Stimulated activated CD4-positive, alpha-beta T cell treated with anti-CD3 and anti-CD28 coated beads, Interleukin-15, amount 100 ng/mL, for 1 hour (primary cell): ENCODE measurements at places on chromosomes 1 and 21.

DNA sequence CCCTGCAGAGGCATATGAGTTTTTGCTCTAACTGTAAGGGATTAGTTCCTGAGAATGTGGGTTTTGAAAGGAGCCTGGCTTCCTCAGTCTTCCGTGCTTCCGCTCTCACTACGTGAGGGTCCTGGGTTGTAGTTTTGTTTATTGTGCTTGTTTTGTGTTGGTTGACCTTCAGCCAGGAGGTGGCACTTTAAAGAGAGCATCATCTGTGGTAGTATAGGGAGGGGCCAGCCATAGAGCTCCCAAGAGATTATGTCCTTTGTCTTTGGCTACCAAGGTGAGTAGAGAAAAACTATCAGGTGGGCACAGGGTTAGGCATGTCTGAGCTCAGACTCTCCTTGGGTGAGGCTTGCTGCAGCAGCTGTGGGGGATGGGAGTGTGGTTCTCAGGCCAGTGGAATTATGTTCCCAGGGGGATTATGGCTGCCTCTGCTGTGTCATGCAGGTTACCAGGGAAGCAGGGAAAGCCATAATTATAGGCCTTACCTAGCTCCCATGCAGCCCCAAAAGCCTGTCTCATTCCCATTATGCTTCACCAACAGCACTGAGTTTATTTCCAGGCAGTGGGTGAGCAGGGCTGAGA, 23.5 kb downstream of the CYP4B1 start:
- no peak for DNase-seq

DNA sequence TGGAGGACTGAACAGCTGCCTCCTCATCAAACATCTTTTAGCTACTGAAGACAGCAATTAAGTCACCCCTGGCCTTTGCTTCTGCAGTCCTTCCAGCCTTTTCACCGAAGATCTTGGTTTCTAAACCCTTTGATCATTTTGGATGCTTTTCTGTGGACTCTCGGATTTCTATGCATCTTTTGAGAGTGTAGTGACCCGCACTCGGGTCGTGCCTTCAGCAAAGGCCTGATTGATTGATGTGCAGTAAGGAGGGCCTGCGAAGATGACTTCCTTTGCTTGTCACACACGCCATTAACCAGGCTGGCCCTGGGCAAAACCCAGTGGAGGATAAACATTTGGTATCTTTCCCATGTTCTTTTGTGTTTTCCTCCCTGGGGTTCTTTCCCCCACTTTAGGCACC, 157.5 kb upstream of the CD34 start:
- no peak for DNase-seq

- DNase-seq, result no peak
Observed at GRCh38 chr1:159171254-159171687, at the start of gene CADM3. CADM3 (plus strand) TSS chr1:159171615; CDS start chr1:159171766, 151 bp downstream.

DNA sequence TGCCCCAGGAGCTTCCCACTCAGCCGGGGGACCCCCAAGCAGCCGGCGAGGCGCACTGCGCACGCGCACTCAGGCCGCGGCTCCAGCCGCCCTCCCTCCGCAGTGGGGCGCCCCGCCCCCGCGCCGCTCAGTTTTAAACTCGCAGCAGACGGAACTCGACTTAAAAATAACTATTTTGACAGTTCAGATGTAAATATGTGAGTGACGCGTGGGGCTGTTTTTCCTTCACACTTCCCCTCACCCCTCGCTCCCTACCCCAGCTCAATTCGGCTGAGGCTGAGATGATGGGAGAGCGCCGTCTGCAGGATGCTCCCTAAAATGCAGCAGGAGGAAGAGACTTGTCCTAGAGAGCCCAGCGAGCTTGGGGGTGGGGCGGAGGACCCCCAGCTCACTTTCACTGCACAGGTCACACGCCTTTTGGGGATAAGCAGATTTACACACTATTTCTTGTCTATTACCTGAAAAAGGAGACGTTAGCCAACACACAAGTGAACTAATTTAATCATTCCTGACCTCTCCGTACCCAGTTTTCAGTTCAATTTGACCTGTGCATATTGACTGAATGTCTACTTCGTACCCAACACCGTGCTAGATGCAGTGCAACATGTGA, 8.9 kb upstream of the LEMD1 start:
- peak; percentile 46 for DNase-seq

DNA sequence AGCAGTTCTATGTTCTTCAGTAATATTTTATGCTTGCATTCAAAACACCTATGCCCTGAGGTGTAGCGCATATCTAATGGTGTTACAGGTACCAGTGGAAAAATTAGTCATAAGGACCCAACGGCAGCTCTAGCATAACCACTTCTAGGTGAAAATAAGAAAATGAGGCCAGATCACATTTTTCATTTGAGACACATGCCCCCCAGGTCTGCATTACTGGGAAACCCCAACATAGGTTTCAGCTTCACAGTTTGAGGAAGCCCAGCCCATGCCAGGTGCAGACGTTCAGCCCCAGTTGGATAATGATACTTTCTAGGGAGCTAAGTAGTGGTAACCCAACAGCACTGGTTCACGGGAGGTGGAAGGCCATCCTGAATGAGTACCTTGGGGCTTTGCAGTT, 129.8 kb downstream of the CNIH3 start:
- DNase-seq, result no peak

- DNase-seq, result no peak
Observed at GRCh38 chr1:15656464-15656863, 27.7 kb upstream of the PLEKHM2 start.

- DNase-seq, result no peak
Observed at GRCh38 chr1:222785529-222785928, 29.3 kb upstream of the DISP1 start.

DNA sequence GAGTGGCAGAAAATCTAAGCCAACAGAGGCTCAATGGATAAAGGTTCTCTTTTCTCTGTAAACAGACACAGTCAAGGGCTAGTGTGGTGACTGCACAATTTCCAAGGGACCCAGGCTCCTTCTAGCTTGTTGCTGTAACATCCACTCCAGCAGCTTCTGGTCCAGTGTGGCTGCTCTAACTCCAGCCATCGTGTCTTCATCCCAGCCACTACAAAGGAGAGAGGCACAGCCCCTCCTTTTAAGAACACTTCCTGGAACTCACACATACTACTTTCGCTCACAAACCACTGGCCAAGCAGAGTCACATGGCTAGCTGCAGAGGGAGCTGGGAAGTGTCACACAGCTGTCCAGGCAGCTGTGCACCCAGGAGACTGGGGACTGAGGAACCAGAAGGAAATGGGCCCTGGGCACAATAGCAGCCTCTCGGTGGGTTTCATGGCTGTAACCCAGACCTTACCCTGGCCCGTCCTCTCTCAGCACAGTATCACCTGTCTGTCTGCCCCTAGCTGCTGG, 188.6 kb upstream of the VAMP3 start:
- no peak for DNase-seq
